Renal cortex interstitium (tissue), 15 donors: ENCODE measurements at places on chromosomes 7 and 10. TPM values are rescaled to one million over a fixed set of nuclear protein-coding genes. Genes with fewer than 3 reads are reported as not detected.

DNA sequence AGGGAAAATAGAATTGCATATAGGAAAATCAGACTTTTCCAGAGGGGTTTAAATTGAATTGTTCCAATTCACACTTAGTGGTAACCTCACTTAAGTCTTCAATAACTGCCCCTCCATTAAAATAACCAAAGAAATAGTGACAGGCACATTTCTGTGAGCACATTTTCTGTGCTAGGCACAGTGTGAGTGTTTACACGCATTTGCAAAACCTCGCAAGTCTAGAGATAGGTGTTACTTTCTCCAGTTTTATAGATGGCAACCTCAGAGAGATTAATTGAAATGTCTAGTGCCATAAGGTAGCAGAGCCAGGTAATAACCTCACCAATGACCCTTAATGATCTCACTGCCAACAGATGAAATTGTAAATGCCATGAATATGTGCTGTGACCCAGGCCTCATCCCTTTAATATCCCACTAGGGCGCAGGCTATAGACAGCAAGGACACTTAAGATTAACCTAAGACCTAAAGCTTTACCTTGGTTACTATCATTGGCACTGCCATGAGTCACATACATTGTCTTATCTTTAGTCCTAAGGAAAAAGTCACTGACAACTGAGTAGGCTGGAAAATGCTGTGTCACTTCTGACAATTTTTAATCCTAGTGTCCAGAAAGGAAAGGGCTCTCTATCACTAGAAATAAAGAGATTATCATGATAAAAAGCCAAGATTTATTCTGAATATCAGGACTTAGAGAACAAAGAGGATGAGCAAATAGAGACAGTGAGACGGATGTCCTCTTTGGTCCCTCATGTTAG is 187.8 kb downstream of the PPP1R17 start:
- no peak for DNase-seq

TRPV5 gene
- polyA plus RNA-seq: 0.80 TPM

GRCh38 chr7:100603726-100604027 is 1.5 kb downstream of the PCOLCE start:
- no peak for DNase-seq

GRCh38 chr10:122051609-122052385 is 62.8 kb downstream of the TACC2 start:
- DNase-seq: peak; percentile 34
